ENCODE measurements at places on chromosomes 2 and 18.

DNA sequence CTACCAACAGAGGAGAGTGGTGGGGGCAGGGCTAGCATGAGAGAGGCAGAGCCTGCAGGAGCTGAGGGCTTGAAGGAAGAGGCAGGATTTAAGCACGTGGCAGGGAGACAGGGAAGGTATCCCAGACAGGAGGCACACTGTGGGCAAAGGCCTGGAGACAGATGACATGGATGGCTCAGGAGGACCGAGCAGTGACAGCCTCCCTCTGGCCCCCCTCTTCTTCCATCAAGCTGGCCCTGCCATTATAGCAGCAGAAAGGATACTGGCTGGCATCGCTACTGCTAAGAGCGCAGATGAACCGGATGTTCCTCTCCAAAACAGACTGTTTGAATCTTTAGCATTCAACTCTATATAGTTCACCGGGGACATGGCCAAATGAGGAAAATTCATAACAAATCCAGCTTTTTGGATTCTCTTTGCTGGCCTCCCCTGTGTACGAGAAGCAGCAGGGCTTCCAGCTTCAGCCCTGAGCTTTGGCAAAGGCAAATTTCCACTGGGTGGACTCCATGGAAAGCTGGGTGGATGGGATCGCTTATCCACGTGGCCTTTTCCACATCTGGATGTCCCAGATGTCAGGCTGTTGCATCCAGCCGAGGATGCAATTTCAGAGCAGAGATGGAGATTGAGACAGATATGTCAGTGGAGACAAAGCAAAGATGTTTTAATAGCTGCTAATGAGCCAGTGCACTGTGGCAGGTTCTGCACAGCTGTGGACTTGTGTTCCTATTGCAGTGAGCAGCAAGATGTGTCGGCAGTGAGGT, 36.2 kb downstream of the CAPN13 start:
- DNase-seq = no peak

DNA sequence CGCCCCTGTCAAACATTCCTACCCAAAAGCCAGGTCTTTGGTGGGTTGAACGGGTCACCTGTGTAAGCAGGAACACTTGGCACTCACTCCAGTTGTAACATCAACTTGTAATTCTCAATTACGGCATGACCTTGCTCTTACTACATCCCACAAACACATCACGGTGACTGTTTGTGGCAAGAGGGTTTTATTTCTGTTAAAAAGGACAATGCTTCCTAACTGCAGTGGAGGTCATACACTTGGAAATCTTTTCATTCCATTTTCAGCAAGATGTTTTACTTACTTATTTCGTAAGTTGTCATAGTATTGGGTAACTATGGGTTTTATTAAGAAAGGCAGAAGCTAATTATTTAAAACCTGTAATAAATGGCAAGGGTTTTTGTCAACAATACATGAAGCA, 126.1 kb downstream of the ZNF516 start:
- no peak for DNase-seq

- DNase-seq = no peak
Measured at GRCh38 chr2:216789081-216789480, 70.8 kb downstream of the TNP1 start.

- no peak for DNase-seq
Measured at GRCh38 chr18:37392648-37393047, 172.9 kb downstream of the CELF4 start.

- no peak for DNase-seq
Measured at GRCh38 chr2:211512806-211513205, 956.4 kb downstream of the CPS1 start.

GRCh38 chr2:37740164-37740739, 68.8 kb upstream of the CDC42EP3 start:
- DNase-seq = no peak

GRCh38 chr2:191748059-191748461, 70.1 kb downstream of the NABP1 start:
- DNase-seq = no peak

GRCh38 chr2:143481237-143481623, 352.0 kb downstream of the ARHGAP15 start:
- DNase-seq = no peak

GRCh38 chr18:62394006-62394763, 69.1 kb downstream of the TNFRSF11A start:
- DNase-seq = no peak

- peak; percentile 33 for DNase-seq
Measured at GRCh38 chr2:160970052-160970965, 189.9 kb upstream of the TANK start.
